ENCODE measurements at places on chromosomes 3 and 15. TPM values are rescaled to one million over a fixed set of nuclear protein-coding genes. Genes with fewer than 3 reads are reported as not detected.
A peak's percentile ranks its signal among the peaks of the same experiment; 100 is the strongest.

The CGNL1 gene
- total RNA-seq: 0.86 TPM

DNA sequence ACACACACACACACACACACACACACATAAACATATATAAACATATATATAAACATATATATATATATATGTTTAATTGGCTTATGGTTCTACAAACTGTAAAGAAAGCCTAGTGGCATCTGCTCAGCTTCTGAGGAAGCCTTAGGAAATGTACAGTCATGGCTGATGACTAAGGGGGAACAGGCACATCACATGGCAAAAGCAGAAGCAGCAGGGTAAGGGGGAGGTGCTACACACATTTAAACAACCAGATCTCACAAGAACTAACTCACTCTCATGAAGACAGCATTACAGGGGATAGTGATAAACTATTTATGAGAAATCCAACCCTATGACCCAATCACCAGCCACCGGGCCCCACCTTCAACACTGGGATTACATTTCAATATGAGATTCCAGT lies 922.9 kb downstream of the SI start:
- no peaks in the 10 kb centered on the region for H3K36me3 ChIP-seq
- no peak overlapping the region for H3K4me3 ChIP-seq
- no peaks in the 10 kb centered on the region for H3K27me3 ChIP-seq
- peak; percentile 7 for DNase-seq
- no peaks in the 10 kb centered on the region for H3K4me1 ChIP-seq
- no peak overlapping the region for H3K27ac ChIP-seq

GRCh38 chr15:88690331-88690730 lies 51.5 kb downstream of the ISG20 start:
- H3K27me3 ChIP-seq: peaks cover 48% of the 10 kb centered on the region
- H3K4me3 ChIP-seq: no peak overlapping the region
- H3K36me3 ChIP-seq: no peaks in the 10 kb centered on the region
- DNase-seq: no peak

The RTP4 gene
- 0.11 TPM for total RNA-seq

The ZMYND10 gene
- 3.9 TPM for total RNA-seq

- peak overlapping the region; percentile 56 for H3K4me3 ChIP-seq
- peak; percentile 80 for DNase-seq
- H3K27ac ChIP-seq: peak overlapping the region; percentile 99
- H3K27me3 ChIP-seq: no peaks in the 10 kb centered on the region
Measured at GRCh38 chr3:30539772-30540171, 66.6 kb upstream of the TGFBR2 start.

Measured in PC-3 (cell line).